ENCODE measurements at places on chromosomes 12 and 14. TPM values are rescaled to one million over a fixed set of nuclear protein-coding genes. Genes with fewer than 3 reads are reported as not detected.

GRCh38 chr12:32893043-32893442, 3.5 kb downstream of the PKP2 start:
- no peak for DNase-seq

DNA sequence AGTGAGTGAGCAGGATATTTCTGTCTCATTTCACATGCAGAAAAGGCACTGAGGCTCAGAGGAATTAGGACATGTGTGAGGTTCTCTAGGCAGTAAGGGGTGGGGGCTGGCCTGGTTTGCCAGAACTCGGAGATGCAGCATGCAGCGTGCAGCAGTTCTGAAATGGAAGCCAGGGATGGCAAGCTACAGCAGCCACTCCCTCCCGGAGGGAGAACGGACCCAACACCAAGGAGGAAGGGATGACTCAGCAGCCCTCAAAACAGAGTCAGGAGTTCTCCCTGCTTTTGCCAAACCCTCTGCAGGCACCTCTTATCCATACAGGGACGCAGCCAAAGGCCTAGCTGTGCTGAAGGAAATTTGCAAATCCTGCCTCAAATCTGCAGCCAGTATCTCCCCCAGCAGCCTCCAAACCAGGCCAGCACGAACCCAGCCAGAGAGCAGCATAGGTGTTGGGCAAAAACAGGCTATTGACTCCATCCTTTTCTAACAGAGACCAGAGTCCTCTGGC, 10.3 kb upstream of the SERPINA3 start:
- peak; percentile 87 for DNase-seq

DNA sequence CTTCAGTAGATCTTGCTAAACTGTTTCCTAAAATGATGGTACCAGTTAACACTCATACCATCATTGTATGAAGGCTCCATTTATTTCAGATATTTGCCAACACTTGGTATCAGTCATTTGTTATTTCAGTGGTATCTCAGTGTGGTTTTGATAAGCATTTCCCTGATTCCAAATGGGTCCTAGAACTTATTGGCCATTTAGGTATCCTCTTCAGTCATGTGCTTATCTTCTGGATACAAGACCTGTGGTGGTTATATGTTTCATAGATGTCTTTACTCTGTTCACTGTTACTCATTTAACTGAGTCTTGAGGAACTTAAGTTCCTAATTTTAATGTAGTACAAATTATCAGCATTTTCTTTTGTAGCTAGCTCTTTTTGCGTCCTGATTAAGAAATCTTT, 13.5 kb downstream of the SINHCAF start:
- no peak for DNase-seq

DNA sequence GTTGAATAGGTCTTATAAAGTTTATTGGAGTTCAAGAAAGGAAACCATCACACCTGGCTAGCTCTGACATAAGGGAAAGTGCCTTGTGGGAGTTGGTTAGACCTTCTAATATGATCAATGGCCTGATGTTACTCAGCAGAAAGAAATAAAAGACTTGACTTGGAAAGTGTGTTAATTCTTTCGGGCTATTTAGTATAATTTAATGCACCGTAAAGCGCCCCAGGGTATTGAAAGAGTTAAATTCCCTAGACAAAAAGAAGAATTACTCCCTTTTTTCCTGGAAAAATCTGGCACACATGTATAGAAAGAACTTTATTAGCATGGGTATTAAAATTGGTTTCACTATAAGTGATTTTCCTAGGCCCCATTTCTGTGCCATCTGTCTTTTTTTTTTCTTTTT, 1125.7 kb upstream of the FLRT2 start:
- DNase-seq = no peak

DNA sequence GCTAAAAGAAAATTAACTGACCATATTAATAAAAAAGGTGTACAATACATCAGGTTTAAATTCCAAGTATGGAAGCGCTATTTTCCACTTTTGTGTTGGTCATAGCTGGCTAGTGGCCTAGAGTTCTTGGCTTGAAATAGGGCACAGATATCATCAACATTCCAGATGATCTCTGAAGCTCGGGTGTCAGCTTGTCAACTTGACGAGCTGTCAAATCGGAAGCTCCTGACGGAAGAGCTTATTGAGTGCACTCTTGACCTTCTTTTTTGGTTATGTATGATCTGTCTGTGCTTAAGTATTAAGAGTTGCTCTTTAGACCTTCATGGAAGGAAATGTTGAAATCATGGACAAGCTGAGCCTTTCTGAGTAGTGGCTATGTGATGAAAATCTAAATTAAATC, 177.9 kb downstream of the APAF1 start:
- no peak for DNase-seq

Gene CMKLR1
- total RNA-seq = 7.2 TPM

DNA sequence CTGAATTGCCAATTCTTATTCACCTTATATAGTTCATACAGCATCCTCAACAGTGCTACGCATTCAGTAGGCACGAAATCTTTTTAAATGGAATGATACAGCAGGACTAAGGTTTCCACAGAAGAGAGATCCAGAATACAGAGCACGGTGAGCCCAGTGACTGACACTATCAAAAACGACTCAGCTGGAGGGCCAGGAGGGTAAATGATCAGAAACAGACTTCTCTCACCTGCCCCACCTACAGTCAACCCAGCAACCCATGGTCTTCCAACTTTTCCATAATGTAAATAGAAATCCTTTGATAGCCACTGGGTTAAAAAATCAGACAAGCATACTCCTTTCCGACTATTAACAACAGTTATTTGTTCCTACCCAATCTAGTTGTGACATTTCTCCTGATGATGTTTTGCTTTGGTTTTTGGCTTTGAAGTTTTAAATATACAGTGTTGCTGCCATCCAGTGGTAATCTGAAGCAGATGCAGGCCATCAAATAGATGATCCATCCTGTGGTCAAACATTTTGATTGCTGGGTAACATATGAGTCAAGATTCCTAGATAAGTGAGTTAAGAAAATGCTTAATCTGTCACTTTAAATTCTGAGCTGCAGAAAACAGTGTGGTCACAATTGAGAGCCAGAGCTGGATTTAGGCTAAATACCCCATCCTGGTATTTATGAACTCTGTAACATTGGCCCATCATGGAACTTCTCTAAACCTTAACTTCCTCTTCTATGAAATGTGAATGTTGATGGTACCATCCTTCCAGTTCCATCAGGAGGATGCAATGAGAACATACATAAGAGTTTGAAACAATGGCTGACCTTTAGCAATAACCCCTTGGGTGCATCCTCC, 42.0 kb downstream of the GPHB5 start:
- DNase-seq = no peak

Gene DDN
- 0.78 TPM for total RNA-seq

GRCh38 chr12:53428741-53429140, 5.1 kb downstream of the AMHR2 start:
- no peak for DNase-seq

GRCh38 chr12:93876360-93876759, 199.2 kb downstream of the CRADD start:
- no peak for DNase-seq
